COLO829 (cell line): ENCODE measurements at places on chromosomes 6 and 20.

- no peak for DNase-seq
Observed at GRCh38 chr20:39089029-39089428, 126.9 kb downstream of the DHX35 start.

DNA sequence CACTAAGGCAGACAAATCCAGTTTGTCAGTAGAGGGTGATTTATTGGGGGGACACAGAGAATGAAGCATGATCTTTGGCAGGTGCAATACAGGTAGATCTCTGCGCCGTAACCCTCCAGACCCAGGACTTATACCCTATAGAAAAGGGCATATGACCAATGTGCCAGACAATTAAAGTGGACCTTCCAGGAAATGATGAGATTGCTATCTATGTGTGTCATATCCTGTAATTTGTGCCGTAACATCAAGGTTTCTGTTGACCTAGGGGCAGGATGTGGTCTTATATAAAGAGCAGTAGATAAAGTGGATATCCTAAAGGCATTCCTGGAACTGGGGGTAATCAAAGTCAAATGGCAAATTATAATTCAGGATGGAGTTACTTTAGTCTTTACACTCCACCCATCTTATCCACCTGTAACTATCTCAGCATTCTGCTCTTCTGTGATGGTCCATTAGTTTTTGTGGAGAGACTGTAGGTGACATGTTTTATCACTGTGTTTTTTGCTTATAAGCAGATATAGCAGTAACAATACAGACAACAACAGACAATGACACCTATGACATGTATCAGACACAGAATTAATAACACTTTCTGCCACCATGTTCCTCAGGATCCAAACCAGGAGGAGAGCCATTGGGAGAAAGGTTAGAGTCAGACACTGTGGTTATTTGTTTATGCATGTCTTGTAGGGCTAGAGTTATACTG is 43.1 kb upstream of the ZNF337 start:
- no peak for DNase-seq

DNA sequence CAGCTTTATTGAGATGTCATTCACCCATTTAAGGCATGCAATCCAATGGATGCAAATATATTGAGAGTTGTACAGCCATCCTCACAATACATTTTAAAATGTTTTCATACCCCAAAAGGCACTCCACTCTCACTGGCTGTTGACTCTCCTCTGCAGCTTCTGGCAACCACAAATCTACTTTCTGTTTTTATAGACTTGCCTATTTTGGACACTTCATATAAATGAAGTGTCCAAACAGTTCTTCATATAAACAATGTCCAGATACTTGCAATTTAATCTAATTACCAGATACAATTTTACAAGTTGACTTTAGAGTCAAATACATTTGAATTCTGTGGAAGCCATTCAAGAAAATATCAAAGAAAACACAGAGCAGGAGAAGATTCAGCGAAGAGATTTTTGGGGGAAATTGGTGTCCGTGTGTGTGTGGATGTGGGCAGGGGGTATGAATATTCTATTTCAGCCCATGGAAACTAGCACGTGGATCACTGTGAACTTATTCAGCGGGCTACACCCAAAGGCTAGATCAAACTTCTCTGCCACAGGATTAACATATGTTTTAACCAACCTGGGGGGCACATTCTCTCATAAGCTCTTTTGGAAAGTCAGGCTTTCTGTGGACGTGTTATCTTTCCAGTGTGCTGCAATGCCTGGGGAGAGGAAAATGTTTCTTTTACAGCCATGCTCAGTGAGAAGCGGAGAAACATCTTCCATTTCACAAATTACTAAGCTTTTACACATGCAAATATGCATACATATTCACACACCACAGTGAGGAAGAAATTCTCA is 73.9 kb downstream of the PLG start:
- DNase-seq = no peak

- no peak for DNase-seq
Observed at GRCh38 chr6:6315660-6316059, 4.8 kb downstream of the F13A1 start.

GRCh38 chr6:39422238-39422637 is 99.7 kb upstream of the KCNK16 start:
- no peak for DNase-seq

DNA sequence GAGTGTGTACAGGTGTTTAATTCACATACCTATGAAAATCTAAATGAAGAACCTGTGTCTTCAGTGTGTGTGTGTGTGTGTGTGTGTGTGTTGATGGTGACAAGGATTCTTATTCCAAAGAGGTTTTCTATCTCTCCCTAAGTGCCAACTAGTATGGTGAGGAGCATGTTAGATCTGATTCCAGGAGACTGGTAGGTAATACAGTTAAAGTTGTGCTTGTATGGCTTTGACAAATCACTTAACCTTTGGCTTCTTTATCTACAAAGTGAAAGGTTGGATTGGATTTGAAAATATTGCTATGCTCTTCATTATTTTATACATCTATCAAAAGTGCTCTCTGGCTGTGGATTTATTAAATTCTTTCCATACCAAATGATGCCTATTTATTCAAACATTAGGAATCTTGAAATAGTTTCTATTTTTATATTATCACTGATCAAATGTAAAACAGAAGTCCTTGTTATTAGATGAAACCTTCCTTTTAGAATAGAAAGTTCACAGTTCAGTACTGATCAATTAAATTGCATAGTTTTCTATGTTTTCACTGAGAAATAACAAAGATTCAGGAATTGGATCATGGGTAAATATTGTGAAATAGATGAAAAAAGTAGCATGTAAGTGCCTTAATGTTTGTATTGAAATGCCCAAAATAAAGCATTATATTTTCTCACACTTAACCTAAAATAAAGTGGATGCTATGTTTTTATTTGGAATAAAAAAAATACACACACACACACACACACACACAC is 84.4 kb upstream of the MLIP start:
- no peak for DNase-seq

GRCh38 chr20:36207602-36208001 is 28.7 kb upstream of the AAR2 start:
- no peak for DNase-seq

DNA sequence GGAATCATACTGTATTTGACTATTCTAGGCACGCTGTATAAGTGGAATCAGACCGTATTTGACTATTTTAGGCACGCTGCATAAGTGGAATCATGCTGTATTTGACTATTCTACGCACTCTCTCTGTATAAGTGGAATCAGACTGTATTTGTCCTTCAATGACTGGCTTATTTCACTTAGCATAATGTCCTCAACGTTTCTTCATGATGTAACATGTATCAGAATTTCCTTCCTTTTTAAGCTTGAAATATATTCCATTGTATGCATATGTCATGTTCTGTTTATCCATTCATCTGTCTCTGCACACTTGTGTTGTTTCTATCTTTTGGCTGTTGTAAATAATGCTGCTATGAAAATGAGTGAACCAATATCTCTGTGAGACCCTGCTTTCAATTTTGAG is 5.7 kb downstream of the CCDC170 start:
- DNase-seq = no peak

GRCh38 chr20:21340991-21341697 is 38.0 kb downstream of the XRN2 start:
- no peak for DNase-seq

DNA sequence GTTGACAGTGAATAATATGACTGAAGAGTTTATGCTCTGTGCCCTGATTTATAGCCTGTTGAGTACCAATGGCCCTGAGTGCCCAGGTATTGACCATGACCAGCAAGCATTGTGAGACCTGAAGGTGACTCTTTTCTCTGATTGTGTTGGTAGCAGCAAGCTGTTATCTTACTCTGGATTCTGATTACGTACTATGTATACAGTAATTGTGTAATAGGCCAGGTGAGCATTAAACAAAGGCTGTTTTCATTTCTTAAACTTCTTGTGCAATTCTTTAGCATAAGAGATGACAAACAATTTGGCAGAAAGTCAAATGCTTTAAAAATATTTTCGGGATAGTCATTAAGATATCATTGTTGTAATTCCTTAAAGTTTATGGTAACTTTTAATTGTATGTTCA is 111.7 kb upstream of the PTPRK start:
- no peak for DNase-seq

GRCh38 chr20:19937651-19938420 is 79.3 kb upstream of the NAA20 start:
- no peak for DNase-seq

DNA sequence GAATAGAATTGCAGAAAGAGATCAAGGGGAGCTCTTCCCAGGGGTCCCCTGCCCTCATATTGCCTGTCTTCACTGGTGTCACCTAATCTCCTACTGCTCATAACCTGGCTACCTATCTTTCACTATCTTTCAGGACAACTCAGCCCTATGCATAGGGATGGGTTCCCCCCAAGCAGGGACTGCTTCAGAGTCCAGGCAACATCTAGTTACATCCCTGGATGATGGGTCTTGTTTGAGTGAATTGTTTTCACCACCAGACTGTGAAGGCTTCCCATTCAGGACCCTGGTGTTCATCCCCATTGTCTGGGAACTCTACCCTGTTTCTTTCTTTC is 850 bp upstream of the HECA start:
- no peak for DNase-seq

GRCh38 chr6:28336284-28337120 is 554 bp upstream of the ZSCAN31 start:
- DNase-seq = no peak

DNA sequence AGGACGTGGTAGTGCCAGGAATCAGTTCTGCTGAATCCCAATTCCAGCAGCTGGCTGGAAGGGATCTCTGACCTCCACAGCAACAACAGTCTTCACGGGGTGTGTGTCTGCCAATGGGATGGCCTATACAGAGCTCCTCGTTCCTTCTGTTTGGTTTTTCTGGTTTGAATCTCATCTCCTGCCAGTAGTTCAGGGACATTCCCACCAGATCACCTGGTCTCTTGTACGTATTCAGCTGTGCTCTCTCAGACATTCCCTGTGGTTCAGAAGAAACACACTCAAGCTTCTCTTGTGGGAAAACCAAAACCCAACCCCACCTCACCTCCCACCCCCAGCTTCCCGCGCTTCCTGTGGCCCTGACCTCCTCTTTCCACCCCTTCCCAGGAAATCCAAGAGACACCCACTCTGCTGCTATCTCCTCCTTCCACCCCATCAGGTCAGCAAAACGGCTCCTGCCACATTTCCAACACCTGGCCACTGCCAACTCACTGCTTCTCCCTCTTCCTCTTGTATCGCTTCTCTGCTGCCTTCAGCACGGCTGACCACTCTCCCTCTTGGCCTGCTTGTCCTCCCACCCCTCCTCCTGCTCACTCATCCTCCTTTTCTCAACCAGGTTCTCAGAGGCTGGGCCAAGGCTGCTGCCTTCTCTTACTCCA is 63.3 kb upstream of the PTGIS start:
- no peak for DNase-seq

- no peak for DNase-seq
Observed at GRCh38 chr6:122020588-122021264, 378.7 kb upstream of the HSF2 start.

- DNase-seq = no peak
Observed at GRCh38 chr6:149847939-149848267, 16.3 kb downstream of the LRP11 start.

DNA sequence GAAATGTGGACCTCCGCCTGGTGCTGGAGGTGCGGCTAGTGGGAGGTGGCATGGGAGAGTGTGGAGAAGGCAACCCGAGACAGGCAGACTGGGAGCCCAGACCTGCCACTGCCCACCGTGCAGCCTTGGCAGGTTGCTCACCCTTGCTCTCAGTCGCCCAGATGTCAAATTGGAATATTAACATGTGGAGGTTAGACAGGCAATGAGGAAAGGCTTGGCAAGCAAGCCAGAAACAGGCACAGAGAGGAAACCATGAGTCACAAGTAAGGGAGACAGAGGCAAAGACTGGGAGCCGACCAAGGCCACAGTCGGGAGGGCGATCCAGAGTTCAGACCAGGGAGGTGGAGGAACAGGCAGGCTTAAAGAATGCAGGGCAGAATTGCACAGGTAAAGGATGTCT is 178.2 kb downstream of the FOXC1 start:
- DNase-seq = no peak

- no peak for DNase-seq
Observed at GRCh38 chr20:57224641-57225138, 41.8 kb downstream of the BMP7 start.

DNA sequence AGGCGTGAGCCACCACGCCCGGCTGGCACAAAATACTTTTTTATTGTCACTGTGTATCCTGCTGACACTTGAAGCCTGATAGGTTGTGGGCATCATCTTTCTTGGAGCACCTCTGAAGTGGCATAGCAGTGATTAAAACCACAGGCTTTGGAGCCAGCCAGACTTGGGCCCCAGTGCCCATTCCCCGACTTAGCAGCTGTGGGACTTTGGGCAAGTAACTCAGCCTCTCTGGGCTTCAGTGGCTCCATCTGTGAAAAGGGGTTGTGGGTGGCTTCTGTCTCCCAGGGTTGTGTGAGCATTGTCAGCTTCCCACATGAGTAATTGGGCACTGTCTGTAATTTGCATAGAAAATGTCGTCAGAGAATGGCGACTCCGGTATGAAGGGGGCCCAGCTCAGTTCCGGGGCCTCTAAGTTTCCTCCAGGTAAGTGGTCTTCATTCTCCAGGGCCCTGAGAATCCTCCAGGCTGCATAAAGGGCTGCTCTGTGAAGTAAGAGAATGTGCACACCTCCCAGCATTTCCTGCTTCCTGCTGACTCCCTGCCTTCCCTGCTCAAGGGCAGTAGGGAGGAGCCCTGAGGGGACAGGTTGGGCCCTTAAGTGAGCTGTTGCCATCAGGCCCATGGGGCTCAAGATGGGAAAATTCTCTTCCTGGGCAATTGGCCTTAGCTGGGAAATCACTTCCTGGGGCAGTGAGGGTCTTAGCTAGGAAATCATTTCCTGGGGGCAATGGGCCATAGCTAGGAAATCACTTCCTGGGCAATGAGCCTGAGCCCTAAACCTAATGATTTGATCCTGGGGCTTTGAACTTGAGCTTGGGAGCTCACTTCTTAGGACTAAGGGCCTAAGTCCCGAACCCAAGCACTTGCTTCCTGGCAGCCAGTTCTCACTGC is 27.2 kb downstream of the ARHGAP40 start:
- DNase-seq = no peak

GRCh38 chr6:149324428-149324827 is 6.9 kb downstream of the TAB2 start:
- no peak for DNase-seq

DNA sequence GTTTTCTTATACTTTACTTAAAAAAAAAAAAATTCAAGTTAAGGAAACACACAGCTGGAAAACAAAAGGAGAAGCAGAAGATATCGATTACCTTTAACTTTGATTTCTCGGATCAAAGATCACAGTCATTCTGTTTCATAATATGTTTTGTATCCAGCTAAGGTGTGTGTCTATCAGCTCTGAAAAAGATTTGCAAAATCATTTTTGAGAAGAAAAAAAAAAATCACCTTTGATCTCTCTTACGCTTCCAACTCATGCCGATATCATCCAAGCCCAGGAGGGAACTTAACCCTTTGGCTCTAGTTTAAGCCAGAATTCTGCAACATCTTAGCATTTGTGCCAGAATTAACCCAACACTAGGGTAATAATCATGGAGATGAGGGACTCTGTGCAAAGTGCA is 144.0 kb downstream of the NFATC2 start:
- DNase-seq = no peak
